IPS DF 6.9 (cell line): ENCODE measurements at places on chromosomes 4 and X.
A peak's percentile ranks its signal among the peaks of the same experiment; 100 is the strongest.

DNA sequence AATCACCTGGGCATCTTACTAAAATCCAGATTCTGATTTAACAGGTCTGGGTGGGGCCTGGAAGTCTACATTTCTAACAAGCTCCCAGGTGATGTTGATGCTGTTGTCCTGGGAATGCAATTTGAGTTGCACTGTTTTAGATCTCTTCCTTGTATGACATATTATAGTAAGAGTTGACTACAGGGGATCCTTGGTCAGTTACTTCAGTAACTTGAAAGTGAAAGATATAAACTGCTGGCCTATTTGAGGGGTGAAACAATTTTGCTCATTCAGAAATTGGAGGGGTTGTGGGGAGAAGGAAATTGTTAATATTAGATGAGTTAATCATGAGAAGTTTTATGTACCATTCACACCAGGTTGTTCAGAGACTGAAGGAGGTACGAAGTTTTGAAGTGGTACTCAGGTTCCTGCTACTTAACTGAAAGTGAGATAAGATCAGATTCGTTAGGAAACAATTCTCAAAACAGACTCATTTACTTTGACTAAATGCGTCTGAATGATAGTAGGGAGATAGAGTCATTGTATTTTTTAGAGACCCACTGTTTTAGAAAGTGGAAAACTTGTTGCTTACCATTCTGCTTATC is 12.5 kb downstream of the SH2D1A start:
- no peak for DNase-seq

DNA sequence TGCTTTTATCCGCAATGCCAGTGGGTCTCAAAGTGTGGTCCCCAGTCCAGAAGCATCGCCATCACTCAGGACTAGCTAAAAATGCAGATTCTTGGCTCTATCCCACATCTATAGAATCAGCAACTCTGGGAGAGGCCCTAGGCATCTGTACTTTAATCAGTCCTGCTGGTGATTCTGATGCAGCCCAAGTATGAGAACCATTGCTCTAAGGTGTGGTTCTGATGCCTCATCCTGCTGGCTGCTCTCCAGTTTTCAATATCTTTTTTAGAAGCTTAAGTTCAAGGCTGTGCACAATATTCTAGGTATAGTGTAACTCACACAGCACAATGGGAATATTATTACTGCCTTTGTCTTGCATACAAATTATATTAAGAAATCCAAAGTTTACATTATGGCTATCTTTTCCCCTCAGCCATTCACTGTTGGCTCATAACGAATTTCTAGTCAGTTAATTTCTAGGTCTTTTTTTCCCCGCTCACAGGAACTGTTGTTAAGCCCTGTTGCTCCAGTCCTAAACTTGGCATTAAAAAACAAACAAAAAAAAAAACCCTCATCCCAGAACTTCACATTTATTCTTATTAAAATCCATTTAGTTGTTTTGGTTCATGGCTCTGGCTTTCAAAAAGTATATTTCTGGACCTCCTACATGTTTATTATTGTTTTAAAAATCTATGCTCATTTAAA is 109.1 kb downstream of the PHEX start:
- no peak for DNase-seq

DNA sequence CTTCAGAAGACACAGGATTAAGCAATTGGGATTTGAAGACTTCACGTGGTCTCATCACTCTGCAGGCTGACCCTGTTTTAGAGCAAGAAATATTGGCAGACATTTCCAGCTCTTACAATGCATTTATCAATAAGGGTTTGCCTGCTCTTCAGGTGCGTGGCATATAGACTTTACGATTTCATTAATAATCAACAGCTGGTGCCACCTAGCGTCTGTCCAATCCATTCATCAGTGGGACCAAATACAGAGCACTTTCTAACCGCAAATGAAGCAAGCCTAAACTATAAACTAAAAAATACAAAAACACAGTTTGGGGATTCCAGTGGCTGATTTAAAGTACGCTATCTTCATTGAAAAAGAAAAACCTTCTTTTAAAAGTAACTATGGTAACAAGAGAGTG is 125.4 kb upstream of the DMD start:
- no peak for DNase-seq

DNA sequence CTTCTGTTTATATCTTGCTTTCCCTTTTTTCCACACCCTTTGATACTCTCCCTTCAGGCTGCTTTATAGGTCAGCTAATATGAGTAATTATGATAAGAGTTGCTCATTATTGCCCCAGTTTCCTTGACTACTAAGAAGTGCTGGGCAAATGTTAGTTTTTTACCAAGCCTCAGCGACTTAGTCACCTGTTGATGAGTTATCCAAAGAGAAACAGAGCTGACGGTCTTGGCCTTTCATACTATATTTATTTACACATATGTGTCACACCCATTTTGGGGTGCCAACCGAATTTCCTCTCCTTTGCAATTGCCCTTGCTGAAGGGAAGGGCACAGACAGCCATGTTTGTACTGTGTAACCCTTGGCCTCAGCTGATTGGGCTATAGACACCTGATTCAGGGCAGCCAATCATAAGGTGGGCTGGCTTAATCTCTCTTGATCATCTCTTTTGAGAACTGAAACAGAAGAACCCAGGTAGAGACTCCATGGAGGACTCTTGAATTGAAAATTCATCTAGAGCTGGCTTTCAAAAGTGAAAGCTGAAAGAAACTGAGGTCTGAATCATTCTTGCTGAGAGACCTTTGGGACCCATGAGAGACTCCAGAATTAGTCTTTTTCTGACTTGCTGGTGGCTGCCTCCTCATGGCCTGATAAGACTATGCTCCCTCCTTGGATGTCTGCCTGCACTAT is 111.7 kb upstream of the RPS6KA3 start:
- no peak for DNase-seq

GRCh38 chr4:39942507-39942906 is 35.2 kb downstream of the PDS5A start:
- no peak for DNase-seq

GRCh38 chrX:132594129-132594528 is 105.3 kb upstream of the MBNL3 start:
- no peak for DNase-seq

DNA sequence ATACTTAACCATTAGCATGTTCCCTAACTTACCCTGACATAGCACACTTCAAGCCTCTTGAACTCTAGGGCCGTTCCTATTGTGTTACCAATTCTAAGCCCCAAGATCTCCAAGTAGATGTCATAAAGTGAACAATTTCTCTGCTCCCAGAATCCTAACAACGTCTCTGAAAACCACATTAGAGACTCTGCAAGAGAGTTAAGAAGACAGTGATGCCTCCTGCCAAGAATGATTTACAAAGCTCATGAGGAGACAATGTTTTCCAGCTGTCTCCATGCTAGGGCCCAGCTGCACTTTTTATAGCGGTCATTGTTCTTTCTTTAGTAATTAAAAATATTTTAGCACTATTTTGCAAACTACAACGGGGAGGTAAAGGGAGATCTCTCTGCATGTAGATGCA is 358.4 kb downstream of the PPP3CA start:
- no peak for DNase-seq

GRCh38 chr4:138775890-138776289 is 239.7 kb upstream of the NOCT start:
- no peak for DNase-seq

GRCh38 chr4:40829586-40829985 is 79.8 kb downstream of the NSUN7 start:
- no peak for DNase-seq

DNA sequence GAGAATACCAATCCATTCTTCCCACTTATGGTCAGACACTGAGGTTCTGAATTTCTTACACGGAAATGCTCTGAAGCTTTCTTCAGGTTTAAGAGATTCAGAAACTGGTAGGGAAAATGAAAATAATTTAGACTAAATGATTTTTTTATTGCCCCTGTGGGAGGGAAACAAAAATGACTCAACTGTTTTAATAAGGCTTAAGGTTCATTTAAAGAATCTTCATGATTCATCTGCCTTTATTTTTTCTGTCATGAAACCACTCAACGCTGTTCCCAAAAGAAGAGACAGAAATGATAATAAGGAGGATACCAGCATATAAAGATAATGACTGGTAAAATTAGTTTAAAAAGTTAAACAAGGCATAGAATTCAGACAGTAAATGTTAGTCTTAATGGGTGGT is 39.3 kb upstream of the FAM47B start:
- DNase-seq, result no peak

DNA sequence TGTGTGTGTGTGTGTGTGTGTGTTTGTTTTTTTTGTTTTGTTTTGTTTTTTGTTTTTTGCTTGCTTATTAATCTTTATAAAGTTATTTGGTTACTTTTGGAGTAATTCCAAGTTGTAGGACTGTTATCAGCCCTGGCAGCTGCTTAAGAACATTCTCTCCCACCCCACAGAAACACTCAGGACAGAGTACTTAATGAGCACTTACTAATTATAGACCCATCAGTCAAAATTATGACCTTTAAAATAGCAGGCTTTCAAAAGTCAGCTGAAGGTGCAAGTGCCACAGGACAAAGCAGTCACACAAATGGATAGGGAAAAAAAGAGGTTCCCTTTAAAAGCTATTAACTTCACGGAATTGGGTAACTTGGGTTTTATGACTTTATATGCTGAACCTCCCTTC is 69.0 kb downstream of the BEND2 start:
- DNase-seq, result no peak

GRCh38 chr4:70062000-70062399 is 11.8 kb downstream of the HTN1 start:
- no peak for DNase-seq

DNA sequence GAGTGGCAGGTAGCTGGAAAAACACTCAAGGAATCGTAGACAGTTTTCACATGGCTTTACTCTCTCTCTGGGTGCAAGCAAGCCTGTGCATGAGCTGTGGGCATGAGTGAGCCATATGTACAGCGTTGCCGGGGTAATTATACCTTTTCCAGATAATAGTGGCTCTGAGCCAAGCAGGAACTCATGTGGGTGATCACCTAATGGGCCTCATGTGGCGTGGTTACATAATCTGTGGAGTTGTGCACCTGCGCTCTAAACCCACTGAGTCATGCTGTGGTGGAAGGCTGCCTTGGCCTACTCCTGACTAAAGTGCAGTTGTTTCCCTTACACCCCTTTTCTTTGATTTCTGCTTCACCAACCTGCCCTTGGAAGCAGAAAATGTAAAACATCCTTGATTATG is 1564.5 kb upstream of the PCDH10 start:
- no peak for DNase-seq

DNA sequence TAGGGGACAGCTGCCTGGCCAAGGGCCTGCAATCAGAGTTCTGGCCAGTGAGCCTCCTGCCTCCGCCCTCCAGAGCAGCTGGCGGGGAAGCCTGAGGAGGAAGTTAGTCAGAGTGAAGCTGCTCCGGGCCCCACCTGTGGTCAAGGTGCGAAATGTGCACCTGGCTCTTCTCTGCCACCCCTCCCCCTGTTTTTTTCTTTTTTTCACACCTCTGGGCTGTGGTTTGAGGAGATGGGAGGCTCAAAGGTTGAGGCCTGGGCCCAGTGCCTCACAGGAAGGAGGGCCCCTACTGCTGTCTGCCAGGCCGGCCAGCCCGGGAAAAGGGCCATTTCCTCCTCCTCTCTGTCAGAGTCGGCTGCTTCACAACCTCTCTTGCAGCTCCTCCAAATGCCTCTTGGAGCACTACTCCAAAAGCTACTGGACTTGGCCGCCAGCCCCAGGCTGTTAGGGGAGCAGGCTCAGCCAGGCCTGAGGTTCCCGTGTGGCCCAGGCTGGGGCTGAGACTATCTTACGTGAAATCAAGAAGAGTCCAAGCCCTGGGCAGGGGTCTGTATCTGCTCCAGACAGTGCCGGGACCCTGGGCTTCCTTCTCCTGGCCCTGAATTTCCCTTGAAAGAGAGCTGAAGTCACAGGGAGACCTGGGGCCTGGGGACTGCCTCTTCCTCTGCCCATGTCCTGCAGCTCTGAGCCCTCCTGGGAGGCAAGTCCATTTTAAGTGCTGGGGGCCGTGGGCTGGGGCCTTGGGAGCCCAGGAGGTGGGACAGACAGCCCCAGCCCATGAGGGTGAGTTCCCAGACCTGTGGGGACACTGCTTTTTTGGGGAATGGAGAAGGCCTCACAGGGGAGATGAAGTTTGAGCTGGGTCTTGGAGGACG is 4.5 kb upstream of the CXCR3 start:
- peak; percentile 13 for DNase-seq

- no peak for DNase-seq
Observed at GRCh38 chrX:78375894-78376293, 48.5 kb upstream of the CYSLTR1 start.

- DNase-seq, result no peak
Observed at GRCh38 chrX:133600536-133600935, 185.2 kb upstream of the GPC4 start.

DNA sequence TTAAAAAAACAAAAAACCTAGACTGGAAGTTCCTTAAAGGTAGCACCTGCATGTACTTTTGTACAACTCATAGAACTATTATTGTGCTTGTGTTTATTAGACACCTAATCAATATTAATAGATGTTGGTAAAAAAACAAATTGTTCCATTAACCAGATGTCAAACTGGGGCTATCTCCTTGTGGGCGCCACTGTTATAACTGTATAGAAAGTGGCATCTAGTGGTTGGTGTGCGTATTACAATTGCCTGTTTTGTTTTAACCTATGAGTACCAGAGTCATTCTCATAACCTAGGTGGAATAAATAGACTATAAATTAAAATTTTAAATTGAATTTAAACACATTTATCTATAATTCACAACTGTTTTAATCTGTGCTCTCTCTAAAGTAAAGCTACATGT is 97.4 kb downstream of the COL4A5 start:
- peak; percentile 4 for DNase-seq

- DNase-seq, result no peak
Observed at GRCh38 chrX:122625239-122625638, 558.8 kb upstream of the GRIA3 start.

DNA sequence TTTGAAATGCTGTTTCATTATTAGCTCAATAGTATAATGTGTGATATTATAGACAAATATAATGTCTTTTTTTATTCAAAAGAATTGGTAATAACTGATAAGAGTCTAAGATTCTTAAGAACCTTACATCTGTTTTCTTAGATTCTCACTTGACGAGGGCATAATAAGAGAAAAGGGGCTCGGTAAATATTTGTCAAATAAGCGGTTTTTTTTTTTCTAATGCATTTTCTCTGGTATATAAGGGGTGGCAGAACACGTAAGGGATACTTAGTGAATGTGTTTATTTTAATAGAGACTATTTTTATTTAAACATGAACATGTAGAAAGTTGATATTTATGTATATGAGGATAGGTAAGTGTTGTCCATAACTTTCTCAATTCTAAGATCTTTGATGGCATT is 200.6 kb downstream of the RAPGEF2 start:
- no peak for DNase-seq

- no peak for DNase-seq
Observed at GRCh38 chr4:187608001-187608421, 387.6 kb upstream of the ZFP42 start.

- no peak for DNase-seq
Observed at GRCh38 chr4:43224559-43224958, 332.0 kb downstream of the GRXCR1 start.

DNA sequence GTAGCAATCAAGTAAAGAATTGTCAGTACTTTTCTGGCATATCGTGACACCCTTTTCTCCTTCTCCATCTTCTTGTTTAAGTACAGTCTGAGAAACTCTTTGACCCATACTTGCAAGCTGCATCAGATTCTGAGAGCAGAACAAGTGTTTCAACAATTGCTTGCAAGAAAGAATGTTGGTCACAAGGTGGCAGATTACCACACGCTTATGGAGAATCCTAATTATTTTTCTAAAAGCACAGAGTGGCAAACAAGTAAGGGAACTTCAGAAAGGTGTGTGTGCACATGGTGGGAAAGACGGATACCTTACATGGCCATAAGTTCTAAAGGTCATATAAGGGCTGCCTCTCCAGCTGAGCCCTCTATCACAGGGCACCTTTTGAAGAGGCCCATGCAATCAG is 136.4 kb upstream of the FGF13 start:
- no peak for DNase-seq

GRCh38 chrX:132592880-132593279 is 104.0 kb upstream of the MBNL3 start:
- DNase-seq, result no peak

- no peak for DNase-seq
Observed at GRCh38 chrX:140507982-140508305, 3.1 kb upstream of the SOX3 start.
